ENCODE measurements at places on chromosomes 3 and 15. TPM values are rescaled to one million over a fixed set of nuclear protein-coding genes. Genes with fewer than 3 reads are reported as not detected.

DNA sequence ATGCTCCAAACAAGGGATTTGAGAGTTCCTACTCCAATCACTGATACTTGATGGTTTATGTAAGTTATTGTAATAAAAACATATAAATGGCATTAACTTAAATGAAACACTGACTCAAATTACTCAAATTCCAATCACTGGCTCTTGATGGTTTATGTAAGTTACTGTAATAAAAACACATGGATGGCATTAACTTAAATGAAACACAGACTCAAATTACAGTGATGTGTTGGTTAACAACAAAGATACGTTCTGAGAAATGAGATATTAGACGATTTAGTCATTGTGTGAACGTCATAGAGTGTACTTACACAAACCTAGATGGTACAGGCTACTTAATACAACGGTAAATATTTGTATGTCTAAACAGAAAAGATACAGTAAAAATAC is 6.6 kb downstream of the MOBP start:
- DNase-seq: no peak
- no peak overlapping the region for H3K27ac ChIP-seq
- H3K4me1 ChIP-seq: no peaks in the 10 kb centered on the region
- no peaks in the 10 kb centered on the region for H3K36me3 ChIP-seq
- H3K27me3 ChIP-seq: peaks cover 16% of the 10 kb centered on the region
- no peak overlapping the region for H3K4me3 ChIP-seq

GRCh38 chr3:67808906-67809305 is 154.5 kb upstream of the SUCLG2 start:
- DNase-seq: no peak
- H3K4me3 ChIP-seq: no peak overlapping the region
- no peak overlapping the region for H3K27ac ChIP-seq
- no peaks in the 10 kb centered on the region for H3K27me3 ChIP-seq

DNA sequence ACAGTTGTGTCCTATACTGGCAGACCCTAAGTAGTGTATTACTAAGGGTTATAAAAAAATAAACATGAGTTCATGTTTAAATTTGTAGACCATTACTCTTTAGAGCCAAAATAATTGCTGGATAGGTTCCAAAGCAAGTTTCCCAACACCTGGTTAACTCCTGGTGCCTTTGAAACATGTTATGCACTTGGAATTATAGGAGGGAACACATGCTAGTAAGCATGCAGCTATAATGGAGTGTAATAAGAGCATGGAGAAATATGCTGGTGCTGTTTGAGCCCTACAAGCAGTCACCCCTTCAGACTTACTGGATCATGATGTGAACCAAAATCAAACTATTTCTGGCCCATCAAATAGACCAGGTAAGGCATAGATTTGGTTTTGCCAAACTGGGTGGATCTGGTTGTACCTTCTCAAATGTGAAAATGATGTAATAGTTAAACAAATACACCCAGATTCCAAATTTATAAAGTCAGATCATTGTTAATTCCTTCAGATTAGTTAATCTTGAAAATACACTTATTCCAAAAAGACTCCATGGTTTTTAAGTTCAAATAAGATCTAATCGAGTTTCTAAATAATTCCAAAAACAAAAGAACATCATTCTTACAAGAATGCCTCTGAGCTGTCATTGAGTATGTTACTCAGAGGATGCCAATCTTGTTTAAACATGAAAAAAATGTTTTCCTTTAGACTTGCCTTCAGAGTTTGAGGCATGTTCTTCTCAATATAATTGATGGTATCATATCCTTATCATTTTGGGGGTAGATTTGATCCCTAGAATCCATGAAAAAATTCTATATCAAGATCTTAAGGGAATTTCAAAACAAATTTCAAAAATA is 69.3 kb downstream of the LRRC28 start:
- no peak overlapping the region for H3K27ac ChIP-seq
- DNase-seq: no peak
- H3K4me3 ChIP-seq: no peak overlapping the region
- peaks cover 3% of the 10 kb centered on the region for H3K36me3 ChIP-seq
- no peaks in the 10 kb centered on the region for H3K27me3 ChIP-seq

DNA sequence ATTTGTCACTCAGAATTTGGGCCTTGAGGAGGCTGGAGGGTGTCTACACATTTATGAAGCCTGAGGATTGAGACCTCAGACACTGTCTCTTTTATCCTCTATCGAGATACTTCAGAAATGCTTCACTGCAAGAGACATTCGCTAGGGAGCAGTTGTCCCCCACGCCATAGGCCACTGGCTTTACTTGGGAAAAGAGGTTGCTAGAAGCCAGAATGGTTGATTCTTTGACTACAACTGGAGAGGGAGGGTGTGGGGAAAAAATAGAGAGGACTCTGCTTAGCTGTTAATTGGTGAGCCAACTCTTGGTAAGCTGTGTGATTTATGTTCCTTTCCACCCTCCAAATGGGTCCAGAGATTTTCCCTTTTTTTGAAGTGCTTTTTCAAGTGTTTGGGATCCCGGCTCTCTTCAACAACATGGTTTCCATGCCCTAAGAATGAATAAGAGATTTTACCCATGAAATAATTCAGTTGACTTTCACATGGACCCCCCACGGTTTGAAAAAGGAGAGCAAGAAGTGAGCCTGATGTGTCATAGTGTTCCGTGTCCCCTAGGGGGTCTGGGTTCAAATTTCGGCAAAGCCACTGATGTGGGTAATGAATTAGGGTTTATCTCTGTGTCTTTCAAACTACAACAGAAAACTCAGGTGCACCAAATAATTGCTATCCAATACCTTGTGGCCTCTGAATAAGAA is 2.7 kb downstream of the BOC start:
- peaks cover 11% of the 10 kb centered on the region for H3K4me1 ChIP-seq
- no peak overlapping the region for H3K27ac ChIP-seq
- H3K27me3 ChIP-seq: peaks cover 84% of the 10 kb centered on the region
- no peaks in the 10 kb centered on the region for H3K36me3 ChIP-seq
- no peak overlapping the region for H3K4me3 ChIP-seq

DNA sequence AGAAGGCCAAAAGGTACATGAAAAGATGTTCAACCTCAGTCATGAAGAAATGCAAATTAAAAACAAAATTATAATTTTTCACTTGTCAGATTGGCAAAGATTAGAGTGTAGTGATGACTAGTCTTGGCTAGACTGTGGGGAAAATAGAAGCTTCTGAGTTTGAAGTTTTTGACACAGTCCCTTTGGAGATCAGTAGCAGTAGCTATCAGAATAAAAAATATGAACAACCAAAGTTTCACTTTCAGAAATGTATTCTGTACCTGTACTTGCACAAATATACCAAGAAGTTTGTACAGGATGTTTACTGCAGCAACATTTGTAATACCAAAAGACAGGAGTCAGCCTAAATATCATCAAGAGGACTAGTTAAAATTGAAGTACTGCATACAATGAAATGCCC is 14.1 kb downstream of the ATP2C1 start:
- no peak for DNase-seq
- H3K27me3 ChIP-seq: no peaks in the 10 kb centered on the region
- peak overlapping the region; percentile 5 for H3K27ac ChIP-seq
- peak overlapping the region; percentile 25 for H3K4me3 ChIP-seq
- H3K4me1 ChIP-seq: peaks cover 38% of the 10 kb centered on the region

DNA sequence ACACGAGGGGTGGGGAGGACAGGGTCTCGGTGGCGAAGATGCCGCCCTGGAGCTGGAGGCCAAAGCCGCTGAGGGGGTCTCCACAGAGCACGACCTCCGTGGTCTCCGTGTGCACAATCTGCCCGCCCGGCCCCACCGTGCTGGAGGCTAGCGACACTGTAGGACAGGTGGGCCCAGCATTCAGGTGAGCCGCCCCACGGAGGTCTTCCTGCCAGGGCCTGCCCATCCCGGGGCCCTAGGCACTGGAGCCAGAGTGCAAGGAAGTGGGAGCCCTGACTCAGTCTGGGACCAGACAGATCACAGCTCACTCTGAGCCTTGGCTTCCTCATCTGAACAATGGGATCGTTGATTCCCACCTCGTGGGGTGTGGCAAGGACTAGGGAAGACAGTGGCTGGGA is 25.8 kb downstream of the GRIP2 start:
- H3K4me1 ChIP-seq: no peaks in the 10 kb centered on the region
- H3K4me3 ChIP-seq: no peak overlapping the region
- H3K27ac ChIP-seq: no peak overlapping the region
- DNase-seq: no peak

GRCh38 chr3:197516517-197516889 is 39.3 kb downstream of the BDH1 start:
- peak overlapping the region; percentile 71 for H3K27ac ChIP-seq
- H3K4me1 ChIP-seq: peaks cover 16% of the 10 kb centered on the region
- H3K4me3 ChIP-seq: no peak overlapping the region
- peaks cover 78% of the 10 kb centered on the region for H3K36me3 ChIP-seq
- no peaks in the 10 kb centered on the region for H3K27me3 ChIP-seq
- no peak for DNase-seq

Gene PP2D1
- not detected for total RNA-seq

DNA sequence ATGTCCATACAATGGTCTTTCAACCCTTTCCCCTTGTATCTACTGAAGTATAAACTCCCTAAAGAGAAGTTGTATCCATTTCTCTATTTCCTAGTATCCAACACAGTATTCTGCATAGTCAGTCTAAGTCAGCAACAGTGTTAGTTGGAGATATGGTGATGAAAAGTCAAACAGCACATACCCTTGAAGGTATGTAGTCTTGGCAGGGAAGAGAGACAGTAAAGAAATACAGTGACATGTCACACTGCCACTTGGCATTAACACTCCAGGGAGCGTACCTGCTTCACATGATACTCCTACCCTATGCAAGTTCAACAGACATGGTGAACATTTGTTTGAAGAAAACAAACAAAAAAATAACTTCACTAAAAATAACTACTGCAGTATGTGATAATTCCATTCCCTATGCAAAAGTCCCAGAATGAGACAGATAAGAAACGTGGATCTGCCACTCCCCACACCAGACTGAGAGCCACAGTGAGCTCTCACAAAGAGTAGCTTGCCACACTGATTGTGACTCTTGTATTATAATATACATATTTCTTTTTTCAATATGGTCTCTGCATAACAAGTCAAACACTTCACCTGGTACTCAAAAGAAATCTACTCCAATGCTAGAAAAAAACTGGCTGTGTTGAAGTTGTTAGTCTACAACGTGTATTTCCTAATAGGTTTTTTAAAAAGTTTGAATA is 5.9 kb downstream of the PDCD10 start:
- H3K4me1 ChIP-seq: peaks cover 46% of the 10 kb centered on the region
- DNase-seq: no peak

DNA sequence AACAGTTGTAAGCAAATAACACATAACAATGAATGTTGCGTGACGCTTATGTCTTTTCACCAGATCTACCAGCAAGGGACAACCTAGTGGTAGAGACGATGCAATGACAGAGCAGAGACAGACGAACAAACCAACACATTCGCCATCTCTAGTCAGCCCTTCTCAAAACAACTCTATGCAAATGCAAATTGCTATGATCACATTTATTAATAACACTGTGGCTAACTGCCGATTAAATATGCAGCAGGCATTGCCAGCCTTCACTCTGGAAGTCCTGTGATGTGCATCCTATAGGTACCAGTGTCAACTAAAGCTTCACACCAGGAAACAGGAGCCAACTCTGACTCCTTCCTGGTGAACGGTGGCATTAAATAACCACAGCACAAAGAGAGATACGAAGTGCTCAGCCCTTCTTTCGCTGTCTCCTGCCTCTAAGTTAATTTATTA is 94.2 kb downstream of the FOXP1 start:
- peak overlapping the region; percentile 62 for H3K4me3 ChIP-seq
- H3K36me3 ChIP-seq: peaks cover 36% of the 10 kb centered on the region
- H3K4me1 ChIP-seq: peaks cover 89% of the 10 kb centered on the region
- no peaks in the 10 kb centered on the region for H3K27me3 ChIP-seq
- peak overlapping the region; percentile 94 for H3K27ac ChIP-seq
- DNase-seq: peak; percentile 59

Gene TUSC2
- total RNA-seq: 20.8 TPM

Gene C3orf85
- total RNA-seq: not detected

- peaks cover 3% of the 10 kb centered on the region for H3K27me3 ChIP-seq
- H3K27ac ChIP-seq: no peak overlapping the region
- no peaks in the 10 kb centered on the region for H3K36me3 ChIP-seq
- DNase-seq: no peak
- no peak overlapping the region for H3K4me3 ChIP-seq
Observed at GRCh38 chr3:12356996-12357395, 68.1 kb downstream of the PPARG start.

DNA sequence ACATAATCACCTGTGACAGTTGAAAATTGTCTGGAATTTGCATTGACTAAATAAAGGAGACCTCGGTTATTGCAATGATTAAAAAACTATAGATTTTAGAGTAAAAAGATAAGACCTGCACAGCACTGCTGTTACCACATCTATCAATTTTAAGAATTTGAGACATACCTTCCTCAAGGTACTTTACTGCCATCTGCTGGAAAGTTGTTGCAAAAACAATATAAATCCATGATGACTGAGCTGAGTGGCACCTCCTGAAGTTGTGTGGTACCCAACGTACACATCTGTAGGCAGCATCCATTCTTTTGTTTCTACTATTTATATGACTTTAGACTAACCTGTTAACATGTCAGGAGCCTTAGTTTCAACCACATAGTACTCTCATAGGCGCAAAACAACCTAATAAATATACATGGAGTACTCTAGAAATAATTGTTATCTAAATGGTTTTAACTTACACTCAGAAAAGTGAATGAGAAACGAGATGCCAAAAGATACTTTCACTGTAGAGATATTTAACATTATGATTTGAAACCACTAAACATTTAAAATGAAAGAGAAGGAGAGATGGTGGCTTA is 106.7 kb downstream of the GHSR start:
- H3K36me3 ChIP-seq: no peaks in the 10 kb centered on the region
- no peak overlapping the region for H3K27ac ChIP-seq
- DNase-seq: peak; percentile 38
- H3K27me3 ChIP-seq: no peaks in the 10 kb centered on the region
- H3K4me3 ChIP-seq: no peak overlapping the region

GRCh38 chr15:41794081-41794480 is 19.8 kb downstream of the MAPKBP1 start:
- no peaks in the 10 kb centered on the region for H3K27me3 ChIP-seq
- no peak for DNase-seq

DNA sequence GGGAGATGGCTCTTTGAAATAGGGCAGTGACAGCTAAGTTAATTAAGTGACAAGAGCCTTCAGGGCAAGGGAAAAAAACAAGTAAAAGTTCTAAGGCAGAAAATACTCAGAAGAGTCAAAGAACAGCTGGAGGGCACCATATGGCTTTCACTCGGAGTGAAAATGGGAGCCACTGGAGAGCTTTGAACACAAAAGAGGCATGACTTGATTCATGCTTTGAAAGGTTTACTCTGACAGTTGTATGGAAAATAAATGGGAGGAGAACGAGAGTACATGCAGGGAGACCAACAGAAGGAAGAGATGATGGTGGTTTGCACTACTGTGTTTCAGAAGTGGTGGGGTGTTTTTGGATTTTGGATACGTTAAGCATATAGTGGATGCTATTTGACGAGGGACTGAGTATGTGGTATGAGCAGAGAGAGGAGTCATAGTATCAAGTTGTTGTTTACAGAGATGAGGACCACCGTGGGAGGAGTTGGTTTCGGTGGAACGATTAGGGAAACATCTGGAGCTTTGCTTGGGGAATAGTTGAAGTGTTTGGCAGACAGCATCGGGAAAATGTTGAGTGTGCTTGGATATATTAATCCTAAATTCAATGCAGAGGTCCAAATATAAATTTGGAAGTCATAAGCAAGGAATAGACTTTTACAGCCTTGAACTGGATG is 411.5 kb downstream of the GABRG3 start:
- no peaks in the 10 kb centered on the region for H3K4me1 ChIP-seq
- no peak overlapping the region for H3K4me3 ChIP-seq
- H3K36me3 ChIP-seq: no peaks in the 10 kb centered on the region
- no peak overlapping the region for H3K27ac ChIP-seq

GRCh38 chr15:68630836-68631235 is 52.0 kb downstream of the CORO2B start:
- peaks cover 8% of the 10 kb centered on the region for H3K27me3 ChIP-seq
- no peak overlapping the region for H3K27ac ChIP-seq
- no peak for DNase-seq
- H3K36me3 ChIP-seq: no peaks in the 10 kb centered on the region

Gene ECT2
- 57.2 TPM for total RNA-seq

Gene MYH15
- 0.21 TPM for total RNA-seq
